ENCODE measurements at places on chromosomes 7 and 10. TPM values are rescaled to one million over a fixed set of nuclear protein-coding genes. Genes with fewer than 3 reads are reported as not detected.

SHH gene
- total RNA-seq = not detected

GPR158 gene
- total RNA-seq = 0.26 TPM

CYP2W1 gene
- total RNA-seq = not detected

LRRC18 gene
- not detected for total RNA-seq

POM121 gene
- total RNA-seq = 68.8 TPM

C10orf53 gene
- total RNA-seq = not detected

DLX6 gene
- 0.26 TPM for total RNA-seq

HPSE2 gene
- total RNA-seq = not detected

MICU1 gene
- total RNA-seq = 34.1 TPM

DNA sequence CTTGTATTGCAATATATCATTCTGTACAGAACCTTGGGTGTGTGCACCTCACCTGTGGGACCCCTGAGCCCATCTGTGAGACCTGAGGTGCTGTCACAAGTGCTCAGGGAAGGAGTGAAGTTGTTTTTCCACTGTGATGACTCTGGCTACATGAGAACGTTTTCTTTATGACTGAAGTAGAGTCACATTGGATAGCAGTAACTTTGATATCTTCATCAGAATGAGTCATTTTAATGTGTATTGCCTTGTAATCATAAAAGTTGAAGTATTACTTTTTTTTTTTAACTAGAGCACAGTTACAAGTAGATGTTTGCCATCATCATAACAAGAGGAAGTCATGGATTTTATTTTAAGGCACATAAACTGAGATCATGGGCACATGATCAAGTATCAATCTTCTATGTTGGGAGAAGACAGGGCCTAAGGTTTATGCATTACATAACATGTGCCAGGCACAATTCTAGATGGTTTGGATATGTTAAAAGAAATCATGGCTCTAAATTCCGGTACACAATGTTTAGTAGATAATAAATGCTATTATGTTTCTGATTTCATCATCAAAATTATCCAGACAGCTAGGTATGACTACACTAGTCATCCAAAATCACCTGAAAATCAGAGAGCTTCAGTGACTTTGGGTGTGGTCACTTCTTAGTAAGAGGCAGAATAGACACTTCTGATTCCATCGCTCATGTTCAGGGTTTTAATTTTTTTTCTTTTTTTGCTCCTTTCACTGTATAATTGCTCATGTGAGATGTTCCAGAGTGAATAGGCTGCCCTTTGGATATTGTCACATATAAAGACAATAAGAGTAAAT, 82.7 kb upstream of the KLF6 start:
- DNase-seq = no peak

DNA sequence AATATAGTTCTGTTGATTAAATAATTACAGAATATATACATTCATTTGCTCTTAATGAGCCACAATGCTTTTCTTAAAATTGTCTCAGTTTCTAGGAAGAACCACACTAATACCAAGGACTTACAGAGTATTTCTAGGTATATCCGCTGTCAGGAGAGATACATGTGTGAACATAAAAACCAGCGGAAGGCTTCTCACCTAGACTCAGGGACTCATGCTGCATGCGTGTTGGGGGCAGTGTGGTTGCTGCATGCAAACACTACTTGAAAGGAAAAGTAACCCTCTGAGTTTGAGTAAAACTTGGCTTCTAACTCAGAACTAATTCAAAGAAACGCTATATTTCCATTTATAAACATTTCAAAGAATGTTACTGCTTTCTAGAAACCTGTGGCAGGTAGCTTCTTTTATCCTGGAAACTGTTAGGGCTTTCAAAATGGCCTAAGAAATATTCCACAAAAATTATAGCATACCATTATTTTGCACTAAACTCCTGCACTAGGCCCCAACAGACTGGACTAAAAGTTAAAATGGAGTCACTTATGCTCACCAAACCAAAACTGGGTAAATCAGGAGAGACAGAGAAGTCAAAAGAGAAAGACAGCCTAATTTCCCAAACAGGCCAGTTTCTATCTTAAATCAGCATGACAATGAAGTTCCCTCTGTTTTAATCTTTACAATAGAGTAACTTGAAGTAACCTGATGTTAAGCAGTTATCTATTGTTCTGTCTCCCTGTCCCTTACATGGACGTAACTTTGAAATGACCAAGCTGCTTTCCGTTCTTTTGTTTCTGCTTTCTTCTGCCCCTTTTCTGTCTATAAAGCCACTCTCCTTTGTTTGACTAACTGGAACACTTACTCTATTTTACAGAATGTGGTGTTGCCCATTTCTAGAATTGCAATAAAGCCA, 95.2 kb upstream of the FAM133B start:
- DNase-seq = no peak

- DNase-seq = no peak
These were observed 12.7 kb downstream of the ZMIZ1 start for GRCh38 chr10:79081353-79082034.

- DNase-seq = no peak
These were observed 54.9 kb downstream of the PTEN start for GRCh38 chr10:87918254-87918859.

DNA sequence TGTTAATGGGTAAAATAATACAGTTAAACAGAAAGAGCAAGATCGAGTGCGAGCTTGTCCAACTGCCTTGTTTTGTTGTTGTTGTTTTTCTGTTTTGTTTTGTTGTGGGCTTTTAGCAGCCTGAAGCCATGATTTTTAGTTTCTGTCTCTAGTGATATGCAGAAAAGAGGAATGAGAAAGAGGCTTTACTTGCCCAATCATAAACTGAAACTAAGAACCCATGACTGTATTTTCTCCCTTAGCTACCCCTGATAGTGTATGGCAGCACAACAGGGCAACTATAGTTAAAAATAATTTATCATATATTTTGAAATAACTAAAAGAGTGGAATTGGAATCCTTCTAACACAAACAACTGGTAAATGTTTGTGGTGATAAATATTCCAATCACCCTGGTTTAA, 493.9 kb downstream of the GLRX3 start:
- DNase-seq = no peak

DNA sequence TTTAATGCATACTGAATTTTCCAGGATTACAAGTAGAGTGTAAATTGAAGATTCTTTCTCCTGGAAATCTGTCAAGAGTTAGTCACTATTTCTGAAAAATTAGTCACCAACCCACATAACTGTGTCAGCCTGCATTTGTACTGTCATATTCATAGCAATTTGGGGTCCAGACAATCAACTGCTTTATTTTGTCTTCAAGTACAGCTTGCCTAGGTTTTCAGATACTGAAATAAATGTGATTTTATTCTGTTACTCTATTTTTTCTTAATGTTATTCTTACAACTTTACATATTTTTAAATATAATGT, 55.1 kb downstream of the CUBN start:
- no peak for DNase-seq

- DNase-seq = no peak
These were observed 38.5 kb downstream of the BNIP3 start for GRCh38 chr10:131943021-131943814.

- DNase-seq = no peak
These were observed 7.1 kb downstream of the CRYGN start for GRCh38 chr7:151432658-151433521.

- DNase-seq = no peak
These were observed 391.4 kb upstream of the ETV1 start for GRCh38 chr7:14380881-14381280.

DNA sequence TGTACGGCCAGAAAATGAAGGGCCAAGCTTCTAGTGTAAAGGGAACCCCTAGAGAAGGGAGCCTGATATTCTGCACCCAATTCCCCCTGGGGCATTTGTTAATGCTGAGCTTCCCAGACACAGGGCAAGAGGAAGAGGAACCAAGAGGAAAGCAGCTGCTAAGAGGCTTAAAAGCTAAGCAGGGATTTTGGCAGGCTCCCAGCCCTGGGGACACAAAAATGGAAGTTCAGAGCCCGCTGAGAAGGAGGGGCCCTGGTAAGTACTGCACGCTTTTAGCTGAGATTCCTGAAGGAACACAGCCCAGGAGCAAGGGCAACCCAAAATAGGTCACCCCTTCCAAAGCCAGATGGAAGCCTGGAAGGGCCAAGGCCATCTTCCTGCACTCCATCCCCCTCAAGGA, 387.3 kb upstream of the MGMT start:
- no peak for DNase-seq

GRCh38 chr10:33252794-33253203, 81.7 kb downstream of the NRP1 start:
- DNase-seq = no peak

GRCh38 chr10:13340626-13341376, 7.3 kb downstream of the SEPHS1 start:
- DNase-seq = no peak

- no peak for DNase-seq
These were observed 22.4 kb downstream of the RHOBTB1 start for GRCh38 chr10:60921633-60922032.

GRCh38 chr7:132023466-132023865, 467.0 kb upstream of the PODXL start:
- no peak for DNase-seq

DNA sequence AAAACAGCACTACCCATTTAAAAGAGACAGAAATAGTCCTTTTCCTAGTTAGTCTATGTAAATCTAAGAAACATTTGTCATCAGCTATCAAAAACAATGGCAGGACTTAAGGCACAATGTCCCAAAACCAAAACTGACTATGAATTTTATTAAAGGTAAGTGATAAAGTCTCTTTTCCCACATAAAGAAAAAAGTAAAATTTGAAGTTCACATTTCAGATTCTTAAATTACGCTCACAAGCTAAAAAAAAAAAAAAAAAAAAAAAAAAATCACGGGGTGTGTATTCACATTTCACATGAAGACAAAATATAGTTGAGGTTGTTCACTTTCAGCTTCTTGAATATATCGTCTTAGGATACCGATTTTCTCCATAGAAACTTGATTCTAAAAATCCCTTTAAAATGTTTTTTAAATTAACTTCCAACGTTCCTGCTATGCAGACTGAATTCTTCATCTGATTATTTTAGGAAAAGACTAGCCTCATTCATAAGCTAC, 1.6 kb downstream of the P4HA1 start:
- no peak for DNase-seq

GRCh38 chr7:99142727-99143520, 984 bp downstream of the SMURF1 start:
- peak; percentile 97 for DNase-seq

- peak; percentile 38 for DNase-seq
These were observed 73.4 kb upstream of the CUX1 start for GRCh38 chr7:101743995-101744360.

DNA sequence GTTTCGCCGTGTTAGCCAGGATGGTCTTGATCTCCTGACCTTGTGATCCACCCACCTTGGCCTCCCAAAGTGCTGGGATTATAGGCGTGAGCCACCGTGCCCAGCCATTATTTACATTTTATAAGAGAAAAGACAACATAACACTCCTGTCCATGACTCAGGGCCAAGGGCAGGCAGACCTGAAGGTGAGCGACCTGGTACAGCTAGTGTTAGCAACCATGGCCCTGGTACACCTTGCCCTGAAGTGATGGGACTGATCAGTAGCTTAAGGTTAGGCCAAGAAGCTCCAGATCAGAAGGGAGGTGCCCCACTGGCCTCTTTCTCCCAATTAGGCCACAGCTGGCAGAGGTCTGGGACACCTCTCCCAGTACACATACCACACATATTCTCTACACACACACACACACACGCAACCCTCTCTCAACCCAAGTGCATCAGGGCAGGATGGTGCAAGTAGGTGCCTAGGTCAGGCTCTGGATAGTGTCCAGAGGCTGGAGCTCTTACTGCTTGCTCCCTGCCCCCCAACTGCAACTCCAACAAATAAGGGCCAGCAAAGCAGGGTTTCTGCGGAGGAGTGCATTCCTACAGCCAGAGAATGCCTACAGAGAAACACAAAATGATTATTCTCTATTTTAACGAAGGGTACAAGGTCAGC, 43.8 kb downstream of the DPCD start:
- DNase-seq = no peak

GRCh38 chr7:144873316-144873845, 37.5 kb upstream of the TPK1 start:
- no peak for DNase-seq
